ENCODE measurements at places on chromosomes 7 and 10.

GRCh38 chr7:44378744-44379143 lies 53.4 kb upstream of the CAMK2B start:
- no peak for DNase-seq

- no peak for DNase-seq
Measured at GRCh38 chr10:15472008-15472407, 100.9 kb upstream of the FAM171A1 start.

DNA sequence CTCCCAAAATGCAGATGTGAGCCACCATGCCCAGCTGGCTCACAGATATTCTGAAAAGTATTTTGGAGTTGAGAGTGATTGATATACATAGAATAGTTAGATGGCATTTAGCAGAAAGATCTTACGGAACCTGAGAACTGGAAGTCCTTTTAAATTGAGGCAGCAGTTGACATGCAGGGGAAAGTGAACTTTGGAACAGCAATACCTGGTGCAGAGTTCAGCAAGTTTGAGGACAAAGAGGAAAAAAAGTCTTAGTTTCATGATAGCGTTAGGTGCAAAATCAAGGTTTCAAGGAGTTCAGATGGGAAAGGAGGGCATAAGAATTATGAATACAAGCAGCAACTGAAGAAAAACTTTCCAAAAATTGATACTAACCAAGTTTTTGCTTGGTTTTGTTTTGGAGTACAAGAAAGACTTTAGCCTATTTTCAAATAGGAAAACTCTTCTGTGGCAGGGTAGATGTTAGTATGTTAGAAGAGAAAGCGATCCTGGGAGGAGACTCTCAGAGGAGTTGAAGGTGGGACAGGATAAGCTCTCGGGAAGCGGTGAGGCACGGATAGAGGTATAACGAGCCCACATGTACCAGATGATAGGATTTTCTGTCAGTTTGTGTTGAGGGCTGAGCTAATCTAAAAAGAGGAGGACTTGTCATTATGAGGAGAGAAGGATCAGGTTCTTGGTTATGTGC lies 28.0 kb upstream of the STMP1 start:
- DNase-seq, result no peak

- no peak for DNase-seq
Measured at GRCh38 chr10:64430690-64431323, 909.6 kb downstream of the REEP3 start.

GRCh38 chr10:113538151-113538550 lies 14.7 kb upstream of the HABP2 start:
- DNase-seq, result no peak

- DNase-seq, result no peak
Measured at GRCh38 chr10:103630156-103630555, 136.7 kb downstream of the NEURL1 start.

DNA sequence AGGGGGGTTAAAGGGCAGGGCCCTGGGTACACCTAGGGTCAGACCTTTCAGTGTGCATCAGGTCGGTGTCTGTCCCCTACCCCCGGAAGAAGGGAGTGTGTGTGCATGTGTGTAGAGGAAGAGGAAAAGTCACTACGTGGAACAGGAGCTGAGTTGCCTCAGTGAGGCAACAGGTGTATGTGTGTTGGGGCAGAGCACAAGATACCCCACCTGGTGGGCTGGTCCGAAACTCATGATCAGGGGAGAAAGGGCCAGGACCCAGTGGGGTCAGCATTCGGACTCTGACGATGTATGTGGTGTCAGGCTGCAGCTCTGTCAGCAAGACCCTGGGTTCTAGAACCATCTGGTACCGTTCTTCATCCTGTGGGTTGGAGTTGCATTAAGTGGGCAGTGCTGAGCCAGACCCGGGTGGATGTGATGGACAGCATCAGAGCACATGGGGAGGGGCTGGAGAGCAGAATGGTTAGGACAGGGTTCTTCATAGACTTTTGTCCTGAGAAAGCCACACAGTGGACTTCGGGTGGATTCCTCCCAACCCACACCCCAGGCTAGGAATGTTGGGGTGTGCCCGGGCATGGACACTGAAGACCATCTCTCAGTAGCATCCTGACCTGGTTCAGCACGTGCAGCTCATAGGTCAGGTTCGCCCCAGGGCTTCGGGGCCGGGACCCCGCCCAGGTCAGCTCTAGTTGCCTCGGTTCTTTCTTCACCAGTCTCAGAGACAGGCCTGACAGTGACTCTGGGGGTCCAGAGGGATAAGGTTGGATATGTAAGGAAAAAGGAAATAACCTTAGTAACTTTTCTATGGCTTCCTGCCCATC lies 10.7 kb downstream of the EPHA1 start:
- no peak for DNase-seq

DNA sequence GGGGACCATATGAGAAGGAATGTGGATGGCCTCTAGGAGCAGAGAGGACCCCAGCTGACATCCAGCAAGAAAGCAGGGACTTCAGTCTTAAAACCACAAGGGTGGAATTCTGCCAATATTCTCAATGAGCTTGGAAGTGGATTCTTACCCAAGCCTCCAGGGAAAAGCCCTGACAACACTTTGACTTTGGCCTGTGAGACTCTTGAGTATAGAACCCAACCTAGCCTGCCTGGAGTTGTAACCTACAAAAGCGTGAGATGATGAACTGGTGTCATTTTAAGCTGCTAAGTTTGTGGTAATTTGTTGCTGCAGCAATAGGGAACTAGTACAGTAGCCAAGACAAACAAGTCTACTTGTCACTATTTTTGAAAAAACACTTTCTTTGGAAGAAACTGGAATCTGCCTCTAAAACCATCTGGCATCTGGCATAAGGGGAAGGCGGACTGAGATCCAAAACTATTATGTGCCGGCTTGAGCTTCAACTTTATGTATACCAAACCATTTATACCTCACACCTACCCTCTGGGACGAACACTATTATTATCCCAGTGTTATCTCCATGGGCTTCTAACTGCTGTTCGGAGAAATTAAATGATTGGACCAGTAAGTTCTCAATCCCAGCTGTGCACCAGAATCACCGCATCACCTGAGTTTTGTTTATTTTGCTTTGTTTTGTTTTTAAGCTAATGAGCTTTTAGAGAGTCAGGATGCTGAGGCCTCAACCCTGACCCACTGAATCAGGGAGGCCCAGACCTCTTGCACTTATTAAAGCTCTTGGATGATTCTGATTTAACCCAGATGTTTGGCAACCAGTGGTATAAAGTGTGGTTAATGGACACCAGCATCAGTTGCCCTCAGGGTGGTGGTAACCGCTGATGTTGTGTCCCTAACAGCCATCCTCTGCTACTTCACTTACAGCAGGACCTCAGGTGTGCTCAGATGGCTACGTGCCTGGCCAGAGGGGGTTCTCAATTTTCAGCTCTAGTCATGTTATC lies 83.0 kb downstream of the C1GALT1 start:
- no peak for DNase-seq

- DNase-seq, result no peak
Measured at GRCh38 chr7:28075674-28076358, 104.8 kb downstream of the JAZF1 start.

DNA sequence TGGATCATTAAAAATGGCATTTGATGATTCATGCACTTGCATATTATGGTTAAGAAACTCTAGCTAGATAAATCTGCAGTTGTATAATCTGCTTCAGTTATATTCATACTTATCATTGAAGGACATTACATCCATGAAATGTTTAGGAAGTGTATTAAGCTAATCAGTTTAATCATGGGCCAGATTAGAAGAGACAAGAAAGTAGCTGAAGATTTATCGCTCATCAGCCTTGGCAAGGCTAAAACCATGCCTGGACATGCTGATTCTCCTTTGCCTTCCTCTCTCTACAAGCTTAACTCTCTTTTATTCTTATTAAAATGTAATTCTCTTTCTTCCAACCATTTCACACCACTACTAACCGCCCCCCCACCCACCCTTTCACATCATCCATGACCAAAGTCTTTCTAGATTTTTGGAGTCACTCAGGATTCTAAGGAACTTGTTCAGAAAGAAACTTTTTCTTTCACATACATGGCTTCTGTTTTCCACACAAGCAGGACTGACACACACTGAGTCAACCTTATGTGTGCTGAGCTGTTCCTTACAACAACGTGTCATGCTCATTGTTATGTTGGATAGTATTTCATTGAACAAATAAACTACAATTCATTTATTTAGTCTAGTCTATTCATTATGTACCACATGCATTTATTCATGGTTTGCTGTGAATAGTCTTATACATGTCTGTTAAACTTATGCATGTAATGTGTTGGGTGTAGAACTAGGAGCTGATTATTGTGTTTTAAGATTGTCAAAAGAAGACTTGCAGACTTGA lies 227.3 kb upstream of the SP8 start:
- DNase-seq, result no peak

GRCh38 chr7:50436133-50436806 lies 13.9 kb downstream of the FIGNL1 start:
- DNase-seq, result no peak

DNA sequence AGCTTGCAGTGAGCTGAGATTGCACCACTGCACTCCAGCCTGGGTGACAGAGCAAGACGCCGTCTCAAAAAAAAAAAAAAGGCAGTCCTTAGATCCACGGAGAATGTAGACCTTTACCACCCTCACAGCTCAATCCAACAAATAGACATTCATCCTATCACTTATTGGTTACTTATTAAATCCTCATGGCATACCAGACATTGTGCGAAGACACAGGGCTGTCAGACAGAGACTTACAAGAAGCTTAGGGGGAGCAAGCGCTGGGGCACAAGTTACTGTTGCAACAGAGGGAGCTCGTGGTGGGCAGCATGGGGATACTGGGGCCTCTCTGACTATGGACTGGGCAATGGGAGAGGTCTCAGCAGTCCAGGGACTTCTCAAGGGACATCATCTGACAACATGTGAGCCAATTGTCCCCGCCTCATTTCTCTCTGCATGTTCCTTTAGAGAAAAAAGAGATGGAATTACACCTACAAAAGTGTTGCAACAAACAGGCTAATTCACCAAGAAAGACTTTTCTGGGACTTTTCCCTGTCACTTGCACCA lies 82.8 kb upstream of the TNS3 start:
- DNase-seq, result no peak

GRCh38 chr10:65341323-65341925 lies 1584.4 kb upstream of the LRRTM3 start:
- no peak for DNase-seq

DNA sequence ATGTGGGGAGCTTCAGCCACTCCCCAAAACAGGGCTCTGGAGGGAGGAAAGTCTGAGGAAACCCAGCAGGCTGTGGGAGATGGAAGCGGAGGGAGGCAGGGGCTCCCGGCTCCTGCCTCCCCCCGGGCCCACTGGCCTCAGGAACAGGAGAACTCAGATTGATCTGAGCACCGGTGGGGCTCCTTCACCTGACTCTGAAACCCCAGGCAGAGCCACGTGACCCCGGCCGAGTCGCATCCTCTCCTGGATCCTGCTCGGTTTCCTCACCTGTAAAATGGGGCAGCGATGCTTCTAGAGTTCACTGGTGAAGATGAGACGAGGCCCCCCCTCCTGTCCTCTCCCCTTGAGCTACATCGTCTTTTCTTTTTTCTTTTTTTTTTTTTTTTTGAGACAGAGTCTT lies 33.6 kb downstream of the TCERG1L start:
- no peak for DNase-seq
